ENCODE measurements at places on chromosomes 11 and 22.

DNA sequence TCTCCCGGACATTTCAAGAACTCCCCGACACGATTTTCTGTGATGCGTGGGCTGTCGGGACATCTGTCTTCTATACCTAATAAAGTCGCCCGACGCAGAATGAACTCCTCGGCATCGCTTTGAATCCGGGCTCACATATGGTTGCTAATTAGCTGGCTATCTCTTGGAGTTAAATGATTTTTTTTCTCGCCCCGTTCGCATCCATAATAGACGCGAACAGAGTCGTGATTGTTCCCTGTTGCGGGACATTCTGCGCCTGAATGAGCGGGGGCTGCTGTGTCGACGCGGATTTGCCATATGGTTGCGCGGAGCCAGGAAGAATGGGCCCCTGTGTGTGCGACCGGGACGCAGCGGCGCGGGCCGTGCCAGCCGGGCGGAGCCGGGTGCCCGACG is 16.4 kb downstream of the CDKN1C start:
- H3K27ac ChIP-seq: no peak overlapping the region
- no peak for DNase-seq
- H3K4me1 ChIP-seq: peaks cover 8% of the 10 kb centered on the region
- no peaks in the 10 kb centered on the region for H3K36me3 ChIP-seq

GRCh38 chr22:42655693-42656092 is 6.5 kb upstream of the CYB5R3 start:
- no peaks in the 10 kb centered on the region for H3K36me3 ChIP-seq
- H3K27me3 ChIP-seq: no peaks in the 10 kb centered on the region
- DNase-seq: peak; percentile 54
- peak overlapping the region; percentile 65 for H3K4me3 ChIP-seq
- H3K27ac ChIP-seq: peak overlapping the region; percentile 81

DNA sequence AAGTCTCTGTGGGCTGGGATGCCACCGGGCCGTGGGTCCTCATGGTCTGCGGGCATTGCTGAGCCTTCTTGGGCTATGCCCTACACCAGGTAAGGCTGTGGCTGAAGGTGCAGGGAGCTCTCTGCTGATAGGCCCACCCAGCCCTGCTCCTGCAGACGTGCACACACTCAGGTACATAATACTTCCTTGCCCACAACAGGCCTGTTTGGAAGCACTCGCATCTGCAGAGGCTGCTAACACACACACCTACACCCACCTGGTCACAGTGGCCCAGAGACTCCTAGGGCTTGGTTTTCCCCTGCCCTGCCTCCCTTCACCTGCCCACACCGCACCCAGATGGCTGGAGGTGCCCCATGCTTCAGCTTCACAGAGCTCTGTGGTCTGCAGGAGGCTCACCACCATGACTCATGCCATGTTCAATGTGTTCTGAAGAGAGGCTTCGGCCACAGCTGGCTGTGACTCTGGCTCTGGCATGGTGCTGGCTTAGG is 72.8 kb upstream of the KCNQ1OT1 start:
- H3K36me3 ChIP-seq: peaks cover 19% of the 10 kb centered on the region
- no peak overlapping the region for H3K4me3 ChIP-seq
- H3K27ac ChIP-seq: no peak overlapping the region
- no peaks in the 10 kb centered on the region for H3K27me3 ChIP-seq

DNA sequence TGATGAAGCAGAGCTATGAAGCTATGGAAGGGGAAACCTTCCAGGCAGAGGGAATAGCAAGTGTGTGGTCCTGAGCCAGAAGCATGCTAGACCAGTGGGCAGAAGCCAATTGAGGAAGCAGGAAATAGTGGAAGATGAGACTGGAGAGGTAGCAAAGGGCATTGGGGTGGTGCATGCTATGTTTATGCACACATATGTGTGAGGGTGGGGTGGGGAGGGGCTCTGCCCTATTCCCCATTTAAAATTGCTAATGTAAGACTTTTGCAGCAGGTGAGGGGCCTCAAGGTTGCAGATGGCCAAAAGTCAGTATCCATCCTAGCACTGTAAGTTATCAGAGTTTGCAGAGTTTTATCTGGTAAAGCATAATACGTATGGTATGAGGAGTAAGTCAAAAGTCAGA is 626.6 kb upstream of the KIRREL3 start:
- no peak overlapping the region for H3K27ac ChIP-seq
- H3K27me3 ChIP-seq: no peaks in the 10 kb centered on the region
- H3K4me3 ChIP-seq: no peak overlapping the region
- no peaks in the 10 kb centered on the region for H3K4me1 ChIP-seq
- no peaks in the 10 kb centered on the region for H3K36me3 ChIP-seq

GRCh38 chr11:17992916-17993315 is 19.9 kb downstream of the SERGEF start:
- H3K27me3 ChIP-seq: no peaks in the 10 kb centered on the region
- no peak overlapping the region for H3K4me3 ChIP-seq
- H3K27ac ChIP-seq: no peak overlapping the region
- DNase-seq: no peak
- H3K36me3 ChIP-seq: peaks cover 74% of the 10 kb centered on the region

- no peaks in the 10 kb centered on the region for H3K27me3 ChIP-seq
- no peak for DNase-seq
- peak overlapping the region; percentile 57 for H3K27ac ChIP-seq
- peak overlapping the region; percentile 50 for H3K4me3 ChIP-seq
Observed at GRCh38 chr22:39299829-39300178, 19.6 kb downstream of the RPL3 start.

DNA sequence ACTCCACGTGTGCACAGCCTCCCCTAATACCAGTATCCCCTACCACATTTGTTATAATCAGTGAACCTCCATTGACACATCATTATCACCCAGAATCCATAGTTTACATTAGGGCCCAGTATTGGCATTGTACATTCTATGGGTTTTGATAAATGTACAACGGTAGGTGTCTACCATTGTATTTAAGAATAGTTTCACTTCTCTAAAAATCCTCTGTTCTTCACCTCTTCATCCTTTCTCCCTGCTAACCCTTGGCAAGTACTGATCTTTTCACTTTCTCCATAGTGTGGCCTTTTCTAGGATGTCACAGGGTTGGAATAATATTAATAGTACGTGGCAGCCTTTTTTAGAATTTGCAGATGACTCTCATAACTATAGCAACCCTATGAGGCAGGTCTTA is 353.8 kb downstream of the DDX10 start:
- H3K36me3 ChIP-seq: no peaks in the 10 kb centered on the region
- H3K27me3 ChIP-seq: no peaks in the 10 kb centered on the region
- no peak overlapping the region for H3K4me3 ChIP-seq

- no peak overlapping the region for H3K27ac ChIP-seq
- H3K4me3 ChIP-seq: no peak overlapping the region
- no peaks in the 10 kb centered on the region for H3K36me3 ChIP-seq
- H3K4me1 ChIP-seq: no peaks in the 10 kb centered on the region
- no peak for DNase-seq
Observed at GRCh38 chr22:45091254-45091854, 72.4 kb upstream of the NUP50 start.

GRCh38 chr11:47438721-47439120 is 10.2 kb downstream of the RAPSN start:
- H3K36me3 ChIP-seq: no peaks in the 10 kb centered on the region
- H3K27ac ChIP-seq: no peak overlapping the region
- DNase-seq: no peak

DNA sequence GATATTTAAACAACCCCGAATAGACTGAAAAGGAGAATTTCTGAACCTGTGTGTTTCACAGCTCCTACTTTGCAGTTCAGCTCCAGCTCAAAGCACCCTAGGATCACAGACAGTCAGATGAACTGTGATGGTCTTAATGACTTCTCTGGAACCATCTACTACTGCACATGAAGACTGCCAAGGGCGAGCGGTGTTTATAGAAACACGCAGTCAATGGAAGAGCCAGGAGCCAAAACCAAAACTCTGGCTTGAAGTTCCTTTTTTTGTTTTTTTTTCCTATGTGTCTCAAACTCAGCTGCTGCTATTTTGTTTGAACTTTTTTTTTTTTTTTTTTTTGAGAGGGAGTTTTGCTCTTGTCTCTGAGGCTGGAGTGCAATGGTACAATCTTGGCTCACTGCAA is 382.6 kb upstream of the SYN3 start:
- no peaks in the 10 kb centered on the region for H3K36me3 ChIP-seq
- no peaks in the 10 kb centered on the region for H3K27me3 ChIP-seq
- no peak overlapping the region for H3K4me3 ChIP-seq
- no peak overlapping the region for H3K27ac ChIP-seq

- H3K36me3 ChIP-seq: peaks cover 3% of the 10 kb centered on the region
- H3K4me3 ChIP-seq: peak overlapping the region; percentile 5
- peak overlapping the region; percentile 25 for H3K27ac ChIP-seq
Observed at GRCh38 chr11:96130061-96130620, 206.2 kb upstream of the MTMR2 start.

GRCh38 chr11:74895340-74896116 is 53.4 kb downstream of the XRRA1 start:
- H3K27ac ChIP-seq: no peak overlapping the region
- H3K36me3 ChIP-seq: peaks cover 71% of the 10 kb centered on the region
- no peaks in the 10 kb centered on the region for H3K27me3 ChIP-seq
- H3K4me3 ChIP-seq: no peak overlapping the region
- H3K4me1 ChIP-seq: peaks cover 5% of the 10 kb centered on the region
- no peak for DNase-seq

DNA sequence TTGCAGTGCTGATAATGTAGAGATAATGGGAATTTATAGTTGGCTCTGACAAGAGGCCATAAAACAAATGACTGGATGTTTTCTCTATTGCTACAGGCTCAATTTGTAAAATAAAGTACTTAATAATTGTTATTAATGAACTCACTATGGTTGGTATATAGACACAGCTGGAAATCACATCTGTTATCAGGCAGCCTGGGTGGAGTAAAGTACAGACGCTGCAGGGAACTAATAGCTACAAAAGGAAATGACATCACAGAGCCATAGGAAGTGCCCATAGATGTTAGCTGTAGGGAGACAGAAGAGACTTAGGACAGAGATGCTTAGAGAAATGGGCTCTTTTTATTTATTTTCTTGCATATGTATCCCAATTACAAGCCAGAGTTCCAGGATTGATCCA is 81.0 kb upstream of the SNX19 start:
- no peak for DNase-seq
- no peaks in the 10 kb centered on the region for H3K36me3 ChIP-seq
- no peaks in the 10 kb centered on the region for H3K4me1 ChIP-seq

DNA sequence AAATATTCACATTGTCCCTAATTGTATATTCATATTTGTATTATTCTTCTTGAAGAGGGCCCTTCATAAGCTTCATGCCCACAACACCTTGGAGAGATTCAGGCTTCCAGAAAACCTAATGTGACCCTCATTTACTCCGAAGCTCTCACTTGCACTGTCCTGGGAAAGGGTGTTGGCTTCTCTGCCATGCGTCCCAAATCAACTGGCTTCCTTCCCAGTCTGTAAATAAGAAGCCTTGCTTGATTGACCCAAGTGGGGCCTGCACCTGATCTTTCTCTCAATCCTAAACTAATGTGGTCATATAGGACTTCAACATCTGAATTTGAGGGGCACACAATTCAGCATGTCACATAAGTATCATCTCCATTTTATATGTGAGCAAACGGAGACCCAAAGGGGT is 40.5 kb upstream of the ZBTB16 start:
- H3K36me3 ChIP-seq: no peaks in the 10 kb centered on the region
- no peak overlapping the region for H3K4me3 ChIP-seq
- DNase-seq: no peak
- H3K27ac ChIP-seq: no peak overlapping the region

DNA sequence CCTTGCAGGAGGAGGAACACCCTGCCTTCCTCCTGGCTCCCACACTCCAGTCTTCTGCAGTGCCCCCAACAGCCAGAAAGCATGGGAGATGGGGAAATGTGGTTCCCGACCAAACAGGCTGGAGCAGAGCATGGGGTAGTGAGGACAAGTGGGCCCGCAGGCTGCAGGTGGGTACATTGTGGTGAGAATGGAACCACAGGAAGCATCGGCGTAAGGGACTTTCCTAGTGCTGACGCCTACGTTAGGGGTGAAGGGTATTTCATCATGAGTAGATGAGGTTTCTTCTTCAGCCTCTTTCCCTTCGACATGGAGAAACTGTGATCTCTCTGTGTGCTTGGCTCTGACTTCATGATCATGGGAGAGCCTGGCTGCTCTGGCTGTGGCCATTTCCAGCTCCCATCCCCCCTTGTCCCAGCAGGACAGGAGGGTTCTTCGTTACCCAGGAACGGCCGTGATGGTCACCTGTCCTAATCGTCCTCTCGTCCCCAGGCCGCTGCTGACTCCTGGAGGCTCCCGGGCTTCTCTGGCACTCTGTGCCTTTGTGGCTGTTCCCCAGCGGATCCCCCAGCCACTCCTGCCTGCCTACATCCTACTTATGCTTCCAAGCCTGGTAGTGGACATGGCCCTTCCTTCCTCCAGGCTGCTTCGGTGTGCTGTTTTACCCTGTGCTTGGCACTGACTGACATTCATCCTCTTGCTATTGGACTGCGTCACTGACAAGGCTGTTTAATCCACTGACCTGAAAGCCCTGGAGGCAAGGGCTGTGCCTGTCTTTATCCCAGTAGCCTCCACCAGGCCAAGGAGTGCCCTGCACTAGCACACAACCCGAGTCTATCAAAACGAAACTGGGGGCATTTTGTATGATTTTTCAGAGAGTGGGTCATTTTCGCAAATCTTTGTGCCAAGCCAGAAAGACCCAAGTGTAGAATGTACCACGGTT is 65.2 kb upstream of the CECR2 start:
- peak overlapping the region; percentile 91 for H3K27ac ChIP-seq
- DNase-seq: peak; percentile 37
- no peaks in the 10 kb centered on the region for H3K27me3 ChIP-seq
- peaks cover 40% of the 10 kb centered on the region for H3K4me1 ChIP-seq
- no peaks in the 10 kb centered on the region for H3K36me3 ChIP-seq

Measured in activated B cell treated with CpG ODN at 0.5 μM for 24 hours (primary cell).